ENCODE measurements at places on chromosomes 11 and 22.

DNA sequence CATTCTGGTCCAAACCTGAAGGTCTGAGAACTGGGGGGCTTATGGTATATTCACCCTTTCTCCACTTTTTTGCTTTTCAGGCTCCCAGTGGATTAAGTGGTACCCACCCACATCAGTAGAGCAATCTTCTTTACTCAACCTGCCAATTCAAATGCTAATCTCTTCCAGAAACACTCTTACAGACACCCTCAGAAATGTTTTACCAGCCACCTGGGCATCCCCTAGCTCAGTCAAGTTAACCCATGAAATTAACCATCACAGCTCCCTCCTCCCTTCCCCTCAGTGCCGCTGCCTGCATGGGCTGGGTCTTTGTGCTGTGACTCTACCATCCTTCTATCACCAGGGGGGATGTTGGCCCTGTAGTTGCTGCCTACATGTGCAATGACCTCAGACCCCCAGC is 398.7 kb downstream of the BUD13 start:
- DNase-seq, result no peak

- no peak for DNase-seq
Measured at GRCh38 chr11:134508219-134508990, 96.4 kb upstream of the B3GAT1 start.

- DNase-seq, result no peak
Measured at GRCh38 chr11:119149018-119149785, at the start of gene ABCG4. ABCG4 (plus strand) TSS chr11:119149052; CDS start chr11:119149966, 914 bp downstream.

DNA sequence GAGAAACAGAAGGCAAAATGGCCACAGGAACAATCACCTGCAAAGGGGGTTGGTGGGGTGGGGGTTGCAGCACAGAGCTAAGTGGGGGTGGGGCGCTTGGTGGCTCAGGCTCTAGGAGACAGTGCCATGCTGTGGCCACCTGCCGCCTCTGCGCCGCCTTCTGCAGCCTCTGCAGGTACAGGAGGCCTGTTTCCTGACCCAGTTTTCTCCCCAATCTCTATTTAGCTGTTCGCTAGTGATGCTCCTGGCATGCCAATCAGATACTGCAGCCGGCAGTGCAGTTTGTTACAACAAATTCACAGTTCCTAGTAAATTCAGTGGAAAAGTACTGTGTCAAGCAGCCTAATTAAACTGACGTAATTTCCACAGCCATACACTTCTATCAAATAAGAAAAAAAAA is 106.4 kb downstream of the SERGEF start:
- no peak for DNase-seq

GRCh38 chr11:57419146-57419545 is 7.8 kb downstream of the SLC43A3 start:
- no peak for DNase-seq
